ENCODE measurements at places on chromosomes 2 and 18. TPM values are rescaled to one million over a fixed set of nuclear protein-coding genes. Genes with fewer than 3 reads are reported as not detected.

Gene RAB6C
- 0.08 TPM for total RNA-seq

Gene GCG
- total RNA-seq = 55.8 TPM

Gene ERFE
- 0.50 TPM for total RNA-seq

Gene GAREM1
- 15.3 TPM for total RNA-seq

Gene B4GALT6
- total RNA-seq = 5.7 TPM

DNA sequence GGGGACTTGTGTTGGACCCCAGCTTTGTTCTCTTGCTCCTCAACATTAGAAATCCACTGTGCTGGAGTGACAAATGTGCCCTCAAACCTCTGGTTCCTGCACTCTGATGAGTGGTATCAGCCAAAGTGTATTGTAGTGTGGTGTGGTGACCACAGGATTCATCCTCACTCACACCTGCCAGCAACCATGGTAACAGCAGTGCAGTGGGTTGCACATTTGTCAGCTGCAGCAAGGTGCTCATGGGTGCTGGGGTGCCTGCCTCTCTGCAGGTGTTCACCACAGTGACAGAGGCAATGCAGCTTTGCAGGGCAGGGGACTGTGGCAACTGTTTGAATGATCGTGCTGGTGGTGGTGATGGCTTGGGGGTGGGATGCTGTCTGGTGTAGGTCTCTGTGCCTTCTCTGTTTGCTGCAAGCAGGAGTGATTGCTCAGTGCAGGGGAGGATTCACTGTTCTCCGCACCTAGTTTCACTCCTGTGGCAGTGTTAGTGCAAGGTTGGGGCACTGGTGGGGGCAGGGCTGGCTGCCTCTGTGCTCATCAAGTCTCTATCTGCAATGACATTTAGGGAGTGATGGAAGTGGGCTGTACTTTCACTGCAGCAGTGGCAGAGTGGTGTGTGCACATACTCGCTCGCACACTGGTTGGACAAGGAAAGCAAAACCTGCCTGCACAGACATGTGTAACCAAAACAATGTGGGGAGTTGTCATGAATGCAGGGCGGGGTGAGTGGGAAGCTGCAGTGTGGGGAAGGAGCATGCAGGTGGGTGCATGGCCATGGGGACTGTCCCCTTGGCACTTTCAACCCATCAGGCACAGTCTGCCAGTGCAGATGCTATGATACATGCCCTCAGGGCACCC is 301.1 kb downstream of the PIK3C3 start:
- H3K27ac ChIP-seq = no peak overlapping the region
- no peak for DNase-seq
- no peaks in the 10 kb centered on the region for H3K4me1 ChIP-seq
- H3K36me3 ChIP-seq = no peaks in the 10 kb centered on the region

GRCh38 chr18:35410561-35410960 is 33.4 kb upstream of the ZNF396 start:
- DNase-seq = no peak
- peaks cover 4% of the 10 kb centered on the region for H3K4me1 ChIP-seq
- no peaks in the 10 kb centered on the region for H3K27me3 ChIP-seq
- no peak overlapping the region for H3K4me3 ChIP-seq
